ENCODE measurements at places on chromosomes 2 and 18. TPM values are rescaled to one million over a fixed set of nuclear protein-coding genes. Genes with fewer than 3 reads are reported as not detected.

GRCh38 chr2:5479265-5479928 is 212.8 kb upstream of the SOX11 start:
- DNase-seq: no peak

DNA sequence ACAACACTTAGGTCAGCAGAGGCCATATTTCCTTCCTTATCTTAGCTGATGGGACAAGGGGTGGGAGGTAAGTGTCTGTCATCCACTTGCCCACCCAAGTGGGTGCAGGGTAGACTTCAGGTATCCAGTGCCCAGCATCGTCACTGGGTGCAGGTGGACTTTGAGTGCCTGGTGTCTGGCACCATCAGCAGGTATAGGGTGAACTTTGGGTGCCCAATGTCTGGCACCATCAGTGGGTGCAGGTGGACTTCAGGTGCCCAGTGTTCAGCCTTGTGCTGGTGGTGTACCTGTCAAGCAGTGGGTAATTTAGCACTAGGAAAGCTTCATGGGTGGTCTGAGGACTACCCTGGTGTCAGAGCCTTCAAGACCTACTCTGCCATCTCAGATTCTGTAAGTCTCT is 175.6 kb downstream of the SEPTIN10 start:
- no peak for DNase-seq

DNA sequence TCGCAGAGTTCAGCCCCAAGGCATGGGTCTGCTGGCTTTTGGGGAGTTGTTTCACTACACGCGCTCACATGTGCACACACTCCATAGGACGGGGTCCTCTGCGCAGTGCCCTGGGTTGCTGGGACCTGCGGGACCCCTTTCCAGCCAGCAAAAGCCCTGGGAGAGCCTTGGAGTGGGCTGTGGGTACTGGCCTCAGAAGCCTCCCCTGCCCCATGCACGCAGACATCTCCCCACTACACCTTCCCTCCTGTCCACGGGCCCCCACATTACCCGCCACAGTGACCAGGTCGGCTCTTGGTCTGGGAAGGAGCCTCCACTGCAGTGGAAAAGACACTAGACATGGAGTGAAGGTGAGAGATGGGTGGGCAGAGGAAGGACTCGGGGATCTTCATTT is 48.5 kb downstream of the FAM168B start:
- no peak for DNase-seq

DNA sequence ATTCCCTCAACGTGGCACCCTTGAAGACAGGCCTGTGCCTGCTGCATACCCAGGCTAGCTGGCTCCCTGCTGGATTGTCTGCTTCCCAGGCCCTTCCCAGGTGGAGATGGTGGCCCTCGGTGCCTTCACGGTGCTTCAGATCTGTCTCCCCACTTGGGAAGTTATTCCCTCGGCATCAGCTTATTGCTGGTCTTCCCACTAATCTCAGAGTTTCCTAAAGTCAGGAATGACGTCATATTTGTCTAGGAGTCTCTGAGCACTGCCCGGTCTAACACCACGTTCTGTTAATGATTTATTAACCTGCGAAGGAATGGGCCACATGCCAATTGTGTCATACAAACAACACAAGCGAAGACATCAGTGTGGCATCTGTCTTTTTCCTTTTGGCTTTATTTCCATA is 269.8 kb upstream of the ID2 start:
- DNase-seq: no peak

DNA sequence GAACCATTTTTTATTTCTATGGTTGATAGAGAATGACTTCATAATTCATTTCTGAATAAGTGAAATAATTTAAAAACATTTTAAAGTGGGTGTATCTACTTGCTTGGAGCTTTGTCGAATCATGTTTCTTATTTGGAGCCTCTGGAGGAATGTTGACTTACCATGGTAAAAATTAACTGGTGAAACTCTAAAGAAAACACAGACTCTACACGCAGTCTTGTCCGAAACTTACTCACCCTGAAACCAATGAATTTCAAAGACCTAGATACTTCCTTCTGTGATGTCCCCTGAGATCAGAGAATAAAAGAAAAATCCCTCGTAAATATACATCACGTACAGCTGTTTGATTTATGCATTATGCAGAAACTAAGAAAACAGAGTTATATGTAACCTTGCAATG is 665.2 kb upstream of the NRXN1 start:
- DNase-seq: no peak

The COQ10B gene
- total RNA-seq: 17.6 TPM

DNA sequence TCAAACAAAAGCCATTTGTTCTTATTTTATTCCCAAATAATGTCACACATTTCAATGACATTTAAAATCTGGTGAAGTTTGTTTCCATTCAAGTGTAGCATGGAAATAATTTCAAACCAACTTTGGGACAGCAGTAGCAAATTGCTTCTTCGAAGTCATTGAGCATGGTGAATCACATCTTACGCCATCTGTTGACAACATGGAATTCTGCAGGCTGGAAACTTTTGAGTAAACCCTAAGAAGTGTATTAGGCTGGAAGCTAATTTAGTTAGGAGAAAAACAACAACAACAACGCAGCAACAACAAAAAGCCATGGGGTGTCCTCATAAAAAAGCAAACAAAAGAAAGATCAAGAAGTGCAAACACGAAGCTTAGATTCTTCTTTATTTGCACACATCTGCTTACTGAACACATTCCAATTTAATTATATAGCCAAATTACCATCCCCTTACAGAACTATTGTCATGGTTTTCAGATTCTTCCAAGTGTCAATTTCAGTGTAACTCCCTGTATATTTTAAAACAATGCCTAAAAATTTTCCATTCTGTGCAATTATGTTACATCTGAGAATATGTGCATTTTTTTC is 659.0 kb upstream of the CDH7 start:
- DNase-seq: no peak

GRCh38 chr2:47558116-47558767 is 155.3 kb downstream of the MSH2 start:
- peak; percentile 65 for DNase-seq

DNA sequence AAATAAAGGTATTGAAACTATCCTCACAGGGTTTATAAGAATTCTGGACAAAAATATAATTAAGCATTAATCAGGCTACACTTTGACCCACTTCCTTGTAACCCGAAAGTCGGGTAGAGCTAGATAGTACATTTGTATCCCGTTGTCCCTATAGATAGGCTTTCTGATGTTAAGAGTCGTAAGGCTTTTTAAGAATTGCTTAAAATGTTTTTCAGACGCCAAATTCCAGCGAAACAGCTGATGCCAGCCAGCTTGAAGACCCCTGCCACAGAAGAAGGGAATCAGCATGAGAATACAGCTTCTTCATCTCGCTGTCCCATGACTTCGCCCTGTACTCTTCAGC is 962 bp upstream of the GPR155 start:
- no peak for DNase-seq
